ENCODE measurements at places on chromosomes 1 and 21. TPM values are rescaled to one million over a fixed set of nuclear protein-coding genes. Genes with fewer than 3 reads are reported as not detected.

GRCh38 chr1:241677201-241677600 lies 25.1 kb downstream of the WDR64 start:
- no peaks in the 10 kb centered on the region for H3K4me1 ChIP-seq
- H3K36me3 ChIP-seq: no peaks in the 10 kb centered on the region
- H3K4me3 ChIP-seq: no peak overlapping the region
- no peak overlapping the region for H3K27ac ChIP-seq

- H3K27ac ChIP-seq: no peak within 1 kb of the TSS
- no peaks in the 10 kb centered on the region for H3K4me1 ChIP-seq
- H3K27me3 ChIP-seq: peaks cover 31% of the 10 kb centered on the region
- H3K4me3 ChIP-seq: peak within 1 kb of the TSS; percentile 66
These were observed at the start of gene TLCD4 for GRCh38 chr1:95117207-95118066. TSS of gene TLCD4 (plus strand) at chr1:95117355. CDS start at chr1:95143902, 26,547 bp downstream.

DNA sequence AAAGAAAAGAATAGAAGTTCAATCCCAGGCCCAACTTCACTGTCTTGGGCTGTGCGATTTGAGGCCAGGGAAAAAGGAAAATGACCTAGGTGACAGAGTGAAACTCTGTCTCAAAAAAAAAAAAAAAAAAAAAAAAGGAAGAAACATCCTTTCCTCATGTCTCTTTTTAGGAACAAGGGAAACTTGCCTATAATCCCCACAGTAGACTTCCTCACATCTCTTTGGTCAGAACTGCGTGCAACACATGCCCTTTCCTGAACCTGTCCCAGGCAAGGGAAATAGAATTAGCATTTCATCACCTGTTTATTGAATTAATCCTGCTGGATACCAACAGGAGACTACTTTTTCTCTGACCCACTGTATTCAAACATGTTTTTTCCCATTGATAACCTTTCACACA lies 2.3 kb downstream of the DCST1 start:
- H3K4me3 ChIP-seq: no peak overlapping the region
- peaks cover 1% of the 10 kb centered on the region for H3K4me1 ChIP-seq
- H3K36me3 ChIP-seq: no peaks in the 10 kb centered on the region

DNA sequence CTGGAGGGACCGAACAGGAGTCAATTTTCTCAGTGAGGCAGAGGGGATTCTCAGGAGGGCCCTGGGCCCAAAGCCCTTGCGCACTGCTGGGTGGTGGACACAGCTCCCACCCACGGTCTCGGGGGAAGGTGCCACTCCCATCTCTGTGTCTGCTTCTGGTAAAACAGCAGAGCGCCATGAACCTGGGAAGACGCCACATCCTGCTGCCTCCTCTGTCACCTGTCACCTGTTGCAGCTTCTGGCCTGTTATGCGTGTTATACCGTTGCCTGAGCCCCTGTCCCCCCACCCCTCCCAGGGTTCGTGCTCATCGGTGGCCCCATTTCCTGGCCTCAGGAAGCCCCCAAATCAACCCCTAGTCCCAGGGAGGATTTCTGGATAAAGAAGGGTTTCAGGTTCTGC lies 125.8 kb upstream of the AJAP1 start:
- no peaks in the 10 kb centered on the region for H3K27me3 ChIP-seq
- H3K36me3 ChIP-seq: no peaks in the 10 kb centered on the region
- DNase-seq: no peak
- no peak overlapping the region for H3K4me3 ChIP-seq
- no peak overlapping the region for H3K27ac ChIP-seq
- no peaks in the 10 kb centered on the region for H3K4me1 ChIP-seq

- H3K4me3 ChIP-seq: no peak overlapping the region
- no peak for DNase-seq
- no peak overlapping the region for H3K27ac ChIP-seq
- H3K27me3 ChIP-seq: no peaks in the 10 kb centered on the region
- H3K36me3 ChIP-seq: peaks cover 2% of the 10 kb centered on the region
These were observed 48.7 kb downstream of the AKT3 start for GRCh38 chr1:243801378-243801777.

GRCh38 chr1:89454845-89455521 lies 69.6 kb upstream of the LRRC8B start:
- no peaks in the 10 kb centered on the region for H3K36me3 ChIP-seq
- H3K4me3 ChIP-seq: no peak overlapping the region
- peak; percentile 44 for DNase-seq
- no peak overlapping the region for H3K27ac ChIP-seq

DNA sequence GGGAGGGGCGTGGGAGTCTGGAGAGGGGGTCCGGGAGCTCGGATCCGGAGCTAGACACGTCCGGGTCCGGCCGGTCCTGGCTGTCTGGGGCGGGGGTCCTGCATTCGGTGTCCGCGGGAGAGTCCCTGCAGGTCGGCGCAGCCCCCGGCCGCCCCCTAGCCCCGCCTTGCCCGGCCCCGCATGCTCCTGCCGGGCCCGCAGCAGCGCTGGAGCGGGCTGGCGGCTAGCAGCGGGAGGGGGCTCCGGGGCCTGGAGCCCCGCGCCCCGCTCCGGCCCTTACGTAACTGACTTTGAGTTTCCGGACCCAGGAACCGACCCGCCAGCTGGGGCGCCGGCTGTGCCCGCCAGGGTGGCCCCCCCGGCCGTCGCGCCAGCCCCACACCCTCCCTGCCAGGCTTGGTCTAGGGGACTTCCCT lies 26.9 kb upstream of the EPB41 start:
- peaks cover 8% of the 10 kb centered on the region for H3K27me3 ChIP-seq
- H3K4me1 ChIP-seq: peaks cover 11% of the 10 kb centered on the region
- no peak overlapping the region for H3K27ac ChIP-seq
- no peak for DNase-seq
- no peaks in the 10 kb centered on the region for H3K36me3 ChIP-seq
- peak overlapping the region; percentile 65 for H3K4me3 ChIP-seq

- no peak overlapping the region for H3K4me3 ChIP-seq
- H3K27me3 ChIP-seq: no peaks in the 10 kb centered on the region
- H3K27ac ChIP-seq: no peak overlapping the region
These were observed 126.0 kb upstream of the IPO9 start for GRCh38 chr1:201702936-201703335.

DNA sequence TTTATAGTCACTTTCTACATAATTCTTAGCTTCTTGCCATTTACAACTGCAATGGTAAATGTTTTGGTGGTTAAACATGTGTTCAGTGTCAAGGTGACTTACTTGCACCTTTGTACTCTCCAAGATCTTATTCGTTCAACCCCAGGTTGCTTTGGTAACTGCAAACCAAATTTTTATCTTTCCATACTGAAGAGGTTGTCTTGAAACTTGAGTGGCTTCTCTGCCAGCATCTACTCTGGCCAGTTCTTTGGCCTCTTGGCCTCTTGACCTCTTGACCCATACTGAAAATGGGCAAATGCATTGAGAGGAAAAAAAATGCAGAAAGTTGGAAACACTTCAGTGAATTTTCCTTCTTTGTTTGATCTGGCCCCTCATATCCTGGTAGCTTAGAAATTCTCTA lies 88.0 kb upstream of the LRRC7 start:
- no peak for DNase-seq
- H3K4me1 ChIP-seq: no peaks in the 10 kb centered on the region
- no peak overlapping the region for H3K27ac ChIP-seq
- no peaks in the 10 kb centered on the region for H3K36me3 ChIP-seq
- H3K27me3 ChIP-seq: no peaks in the 10 kb centered on the region

DNA sequence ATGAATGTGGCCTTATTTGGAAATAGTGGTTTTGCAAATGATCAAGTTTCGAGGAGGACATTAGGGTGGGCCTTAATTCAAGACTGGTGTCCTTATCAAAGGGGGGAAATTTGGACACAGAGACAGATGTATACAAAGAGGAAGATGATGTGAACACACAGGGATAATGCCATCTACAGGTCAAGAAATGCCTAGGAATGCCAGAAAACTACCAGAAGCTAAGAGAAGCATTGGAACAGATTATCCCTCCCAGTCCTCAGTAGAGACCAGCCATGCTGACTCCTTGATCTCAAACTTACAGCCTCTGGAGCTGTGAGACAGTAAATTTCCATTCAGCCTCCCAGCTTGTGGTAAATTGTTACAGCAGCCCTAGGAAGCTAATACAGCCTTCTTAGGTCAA lies 151.4 kb downstream of the PTGER3 start:
- H3K27ac ChIP-seq: no peak overlapping the region
- no peak overlapping the region for H3K4me3 ChIP-seq
- DNase-seq: no peak
- H3K4me1 ChIP-seq: no peaks in the 10 kb centered on the region
- H3K36me3 ChIP-seq: no peaks in the 10 kb centered on the region

DNA sequence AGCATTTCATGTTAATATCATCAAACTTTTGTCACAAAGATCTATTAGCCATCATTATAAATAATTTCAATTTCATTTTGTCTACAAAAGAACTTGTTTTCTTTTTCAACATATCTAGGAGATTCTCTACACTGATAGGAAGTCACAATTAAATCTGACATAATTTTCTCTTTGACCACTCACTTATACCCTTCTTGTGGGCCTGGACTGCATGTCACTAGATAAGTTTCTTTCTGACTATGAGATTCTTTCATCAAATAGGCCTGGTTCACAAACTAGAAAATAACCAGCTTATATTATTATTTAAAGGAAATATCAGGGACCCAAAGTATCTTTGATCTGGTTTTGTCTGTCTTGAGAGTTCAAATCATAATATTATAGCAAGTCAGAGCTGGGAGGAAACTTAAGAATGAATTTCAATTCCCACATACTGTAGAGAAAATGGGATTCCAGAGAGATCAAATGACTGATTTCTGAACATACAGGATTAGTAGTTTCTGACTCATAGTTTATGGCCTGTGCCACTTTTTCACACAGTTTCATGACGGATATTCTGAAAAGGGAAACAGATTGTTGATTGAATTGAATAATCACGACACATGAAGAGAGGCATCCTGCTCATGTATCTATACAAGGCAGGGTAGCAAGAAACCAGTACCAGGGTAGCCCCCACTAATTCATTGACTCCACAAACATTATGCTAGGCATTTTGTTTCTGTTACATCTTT lies 355.8 kb downstream of the GPATCH2 start:
- no peak overlapping the region for H3K4me3 ChIP-seq
- H3K36me3 ChIP-seq: no peaks in the 10 kb centered on the region
- peaks cover 6% of the 10 kb centered on the region for H3K4me1 ChIP-seq
- H3K27ac ChIP-seq: no peak overlapping the region
- peak; percentile 75 for DNase-seq

DNA sequence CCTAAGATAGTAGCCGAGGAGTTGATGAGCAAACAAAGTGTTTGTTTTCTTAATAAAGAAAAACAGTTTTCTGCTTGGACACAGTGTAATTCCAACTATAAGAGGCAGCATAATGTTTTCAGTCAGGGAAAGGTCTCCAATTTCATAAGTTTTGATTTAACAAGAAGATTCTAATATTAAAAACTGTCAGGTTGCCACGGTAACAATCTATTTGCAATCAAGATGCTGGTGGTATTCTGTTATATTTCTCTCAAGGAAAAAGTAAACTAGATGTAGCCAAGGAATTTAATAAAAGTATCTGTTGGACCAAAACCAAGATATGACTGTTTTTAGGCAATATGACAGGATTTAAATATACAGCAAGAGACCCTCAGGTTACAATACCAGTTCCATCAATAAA lies 211.7 kb downstream of the SMYD3 start:
- no peak overlapping the region for H3K27ac ChIP-seq
- no peaks in the 10 kb centered on the region for H3K36me3 ChIP-seq
- DNase-seq: no peak
- no peak overlapping the region for H3K4me3 ChIP-seq

DNA sequence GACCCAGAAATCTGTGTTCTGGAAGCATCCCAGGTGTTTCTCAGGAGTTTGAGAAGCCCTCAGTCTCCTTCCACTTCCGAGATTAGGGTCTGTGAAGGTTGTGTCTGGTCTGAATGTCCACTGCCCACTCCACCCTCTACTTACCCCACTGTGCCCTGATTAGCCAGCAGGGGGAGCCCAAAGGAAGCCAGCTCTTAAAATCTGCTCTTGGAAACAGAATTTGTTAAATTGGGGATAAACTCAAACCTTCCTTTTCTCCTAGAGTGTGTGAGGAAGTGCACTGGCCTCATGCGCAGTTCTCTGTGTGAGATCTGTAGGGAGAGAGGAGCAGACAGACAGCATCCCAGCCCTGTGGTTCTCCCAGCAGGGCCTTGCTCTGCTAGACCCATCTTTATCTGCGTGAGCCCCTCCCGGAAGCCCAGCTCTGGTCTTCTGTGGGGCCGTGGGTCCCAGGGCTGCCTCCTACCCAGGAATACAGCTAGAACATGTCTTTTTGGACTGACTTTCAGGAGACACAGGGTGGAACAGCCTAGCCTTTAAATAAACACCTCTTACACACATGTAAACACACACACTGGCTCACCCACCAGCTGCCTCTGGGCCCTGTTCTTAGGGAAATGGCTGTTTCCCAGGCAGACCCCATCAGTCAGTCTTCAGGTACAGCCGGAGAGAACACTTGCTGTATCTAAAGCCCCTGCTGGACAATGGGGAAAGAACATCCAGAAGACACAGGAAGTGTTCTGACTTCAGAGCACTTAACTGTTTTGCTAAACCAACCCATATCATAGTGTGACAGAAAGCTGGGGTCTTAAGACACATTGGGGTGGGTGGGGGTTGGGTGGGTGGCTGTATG lies 52.2 kb downstream of the SMYD2 start:
- peak overlapping the region; percentile 65 for H3K27ac ChIP-seq
- peaks cover 3% of the 10 kb centered on the region for H3K36me3 ChIP-seq
- no peaks in the 10 kb centered on the region for H3K27me3 ChIP-seq

DNA sequence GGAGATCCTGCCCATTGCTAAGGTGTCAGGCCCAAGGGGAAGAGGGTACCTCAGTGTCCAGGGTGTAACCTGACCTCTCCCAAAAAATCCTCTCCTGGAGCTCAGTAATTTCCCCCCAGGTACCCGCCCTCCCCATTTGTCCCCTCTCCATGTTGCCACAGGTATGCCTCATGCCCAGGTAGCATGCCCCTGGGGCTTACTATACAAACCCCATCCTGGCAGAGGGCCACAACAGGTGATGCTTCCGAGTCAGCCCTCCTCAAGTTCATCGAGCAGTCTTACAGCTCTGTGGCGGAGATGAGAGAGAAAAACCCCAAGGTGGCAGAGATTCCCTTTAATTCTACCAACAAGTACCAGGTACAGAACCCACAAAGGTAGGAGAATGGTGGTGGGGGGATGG lies 15.7 kb downstream of the ATP1A4 start:
- no peak for DNase-seq
- no peak overlapping the region for H3K27ac ChIP-seq
- 0 out of 2 replicates have a peak, but pooled peaks cover 2% of the 10 kb centered on the region for H3K4me1 ChIP-seq
- peaks cover 36% of the 10 kb centered on the region for H3K27me3 ChIP-seq
- H3K36me3 ChIP-seq: no peaks in the 10 kb centered on the region

GRCh38 chr1:59752556-59753414 lies 62.0 kb upstream of the HOOK1 start:
- H3K4me3 ChIP-seq: no peak overlapping the region
- H3K4me1 ChIP-seq: peaks cover 4% of the 10 kb centered on the region
- no peaks in the 10 kb centered on the region for H3K27me3 ChIP-seq
- no peaks in the 10 kb centered on the region for H3K36me3 ChIP-seq

Gene SLC44A5
- total RNA-seq: under 0.01 TPM

Gene CASP9
- 7.0 TPM for total RNA-seq

Gene RASAL2
- total RNA-seq: 19.2 TPM

Gene KDM5B
- total RNA-seq: 86.4 TPM

Gene ZBTB8A
- 6.1 TPM for total RNA-seq

Gene VAV3
- total RNA-seq: 0.18 TPM

Gene ATP6V1G3
- not detected for total RNA-seq

Gene HES4
- total RNA-seq: 1.4 TPM
